Spleen (tissue), 13 donors: ENCODE measurements at places on chromosomes 4 and X. TPM values are rescaled to one million over a fixed set of nuclear protein-coding genes. Genes with fewer than 3 reads are reported as not detected.

- DNase-seq = no peak
Observed at GRCh38 chr4:129232589-129233337, 136.8 kb downstream of the C4orf33 start.

PDE5A gene
- 14.2 TPM for total RNA-seq

SLC2A9 gene
- 5.8 TPM for total RNA-seq

RPS6KA3 gene
- 62.0 TPM for total RNA-seq

DNA sequence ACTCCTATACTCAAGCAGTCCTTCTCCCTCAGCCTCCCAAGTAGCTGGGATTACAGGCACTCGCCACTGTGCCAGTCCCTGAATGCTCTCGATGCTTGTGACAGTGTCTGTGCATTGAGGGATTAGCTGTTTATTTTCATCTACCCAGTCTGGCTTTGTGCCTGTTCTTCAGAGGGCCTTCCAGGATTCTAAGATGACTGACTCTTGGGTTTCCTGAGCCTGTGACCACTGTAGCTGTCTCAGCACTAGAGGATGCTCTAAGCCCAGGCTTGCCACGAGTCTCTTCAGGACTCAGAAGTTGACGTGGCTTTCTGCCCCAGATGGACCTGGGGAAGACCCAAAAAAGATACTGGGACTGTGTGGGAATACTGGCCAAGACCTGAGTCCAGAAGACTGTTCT is 201.4 kb downstream of the ARHGAP10 start:
- DNase-seq = no peak

DNA sequence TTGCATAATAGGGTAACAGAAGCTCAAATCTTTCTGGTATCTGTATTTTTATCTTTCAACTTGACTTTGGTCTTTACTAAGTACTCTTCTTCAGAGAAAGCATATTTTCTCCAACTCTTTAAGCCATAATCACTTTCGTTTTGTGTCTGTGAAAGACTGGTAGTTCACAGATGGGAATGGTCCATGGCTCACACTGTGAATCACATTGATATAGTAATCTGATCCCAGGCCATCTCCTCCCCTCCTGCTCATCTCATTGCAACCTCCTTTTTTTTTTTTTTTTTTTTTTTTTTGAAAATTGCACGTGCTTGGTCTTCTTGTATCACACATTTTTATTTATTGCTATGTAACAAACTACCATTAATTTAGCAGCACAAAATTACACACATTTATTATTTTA is 694.5 kb upstream of the SLIT2 start:
- no peak for DNase-seq

GRCh38 chr4:147975933-147976928 is 244.3 kb downstream of the ARHGAP10 start:
- no peak for DNase-seq

GRCh38 chrX:31181377-31182000 is 109.6 kb upstream of the FTHL17 start:
- no peak for DNase-seq

- DNase-seq = no peak
Observed at GRCh38 chrX:84453351-84454246, 48.7 kb downstream of the HDX start.

- no peak for DNase-seq
Observed at GRCh38 chr4:81557306-81557705, 85.6 kb upstream of the RASGEF1B start.

- no peak for DNase-seq
Observed at GRCh38 chrX:4850312-4850711, 1136.9 kb upstream of the PRKX start.

DNA sequence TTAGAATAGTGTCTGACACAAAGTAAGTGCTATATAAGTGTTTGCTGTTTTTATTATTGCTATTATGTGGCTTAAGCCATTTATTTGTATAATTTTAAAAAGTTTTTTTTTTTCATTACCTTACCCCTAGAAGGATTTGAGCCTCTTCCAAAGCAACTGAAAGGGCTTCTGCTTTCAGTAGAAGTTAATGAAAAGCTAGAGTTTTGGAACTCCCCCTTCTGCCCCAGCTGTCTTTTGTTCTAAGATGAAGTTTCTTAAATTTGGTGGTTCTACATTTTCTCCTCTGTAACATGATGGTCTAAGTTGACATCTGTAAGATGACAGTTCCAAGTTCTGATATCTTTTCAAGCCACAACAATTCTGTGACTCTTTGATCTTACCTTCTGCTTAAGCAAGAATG is 30.3 kb downstream of the FHIP1A start:
- DNase-seq = no peak

DNA sequence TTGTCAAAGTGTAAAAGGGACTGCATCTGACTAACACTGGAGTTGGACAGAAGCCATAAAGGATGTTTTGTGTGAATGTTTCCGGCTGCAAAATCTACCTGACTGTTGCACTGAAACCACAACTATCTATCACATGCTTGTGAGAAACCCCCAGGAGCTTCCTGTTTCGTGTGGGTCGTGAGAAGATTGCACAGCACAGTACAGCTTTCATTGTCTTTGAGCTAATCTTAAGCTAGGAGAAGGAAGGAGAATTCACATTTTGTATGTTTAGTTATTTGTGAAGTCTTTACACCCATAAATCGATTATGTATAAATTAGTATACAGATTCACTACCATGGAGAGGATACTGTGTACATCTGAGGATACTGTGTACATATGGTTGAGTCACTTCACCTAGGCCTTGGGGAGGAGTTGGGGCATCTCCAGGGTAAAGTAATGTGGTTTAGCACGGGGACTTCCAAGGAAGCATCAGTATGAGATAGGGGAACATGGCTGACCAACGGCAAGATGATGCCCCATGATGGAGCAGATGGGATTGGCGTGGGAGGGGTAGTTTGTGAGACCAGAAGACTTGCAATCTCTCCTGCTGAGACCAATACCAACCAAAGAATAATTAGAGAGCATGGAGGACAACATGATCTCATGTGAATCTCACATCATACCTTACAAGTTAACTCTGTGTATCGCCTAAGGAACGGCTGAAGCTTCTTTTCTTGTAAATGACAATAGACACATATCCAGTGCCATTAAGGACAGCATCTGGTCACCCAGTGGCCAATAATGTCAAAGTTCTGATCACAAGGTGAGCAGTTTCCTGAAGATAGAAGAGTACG is 43.1 kb upstream of the FAM9C start:
- DNase-seq = no peak

DNA sequence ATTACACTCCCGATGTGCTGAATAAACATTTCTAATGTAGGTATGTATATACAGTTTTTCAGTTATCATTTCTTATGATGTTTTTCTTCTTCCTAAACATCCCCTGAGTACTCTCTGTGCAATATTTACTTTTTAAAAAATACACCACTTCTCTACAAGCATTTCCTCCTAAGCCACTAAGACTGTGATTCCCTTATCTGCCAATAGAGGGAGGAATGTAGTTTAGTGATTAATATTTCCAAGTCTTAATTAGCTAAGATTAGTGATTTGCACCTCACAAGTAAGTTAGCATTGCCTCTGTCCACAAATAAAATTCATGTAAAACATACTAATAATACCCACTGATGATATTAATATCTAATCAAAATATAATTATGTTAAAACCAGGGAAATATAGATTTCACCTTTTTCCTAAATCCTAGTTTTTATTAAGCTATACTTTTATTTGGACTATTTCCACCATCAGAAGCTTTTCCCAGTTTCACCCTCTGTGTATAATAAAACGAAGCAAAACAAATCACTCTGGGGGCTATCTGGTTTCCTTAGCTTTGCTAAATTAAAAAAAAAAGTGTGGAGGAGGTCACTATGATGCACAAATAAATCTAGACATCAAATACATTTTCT is 909.1 kb downstream of the FAT4 start:
- no peak for DNase-seq
